Right lobe of liver (tissue), 6 donors: ENCODE measurements at places on chromosomes 2 and 18. TPM values are rescaled to one million over a fixed set of nuclear protein-coding genes. Genes with fewer than 3 reads are reported as not detected.

- no peak overlapping the region for H3K4me3 ChIP-seq
- no peaks in the 10 kb centered on the region for H3K36me3 ChIP-seq
- DNase-seq, result no peak
- H3K4me1 ChIP-seq, result peaks cover 4% of the 10 kb centered on the region
- H3K27ac ChIP-seq, result no peak overlapping the region
Measured at GRCh38 chr2:149595056-149595963, 7.7 kb upstream of the MMADHC start.

DNA sequence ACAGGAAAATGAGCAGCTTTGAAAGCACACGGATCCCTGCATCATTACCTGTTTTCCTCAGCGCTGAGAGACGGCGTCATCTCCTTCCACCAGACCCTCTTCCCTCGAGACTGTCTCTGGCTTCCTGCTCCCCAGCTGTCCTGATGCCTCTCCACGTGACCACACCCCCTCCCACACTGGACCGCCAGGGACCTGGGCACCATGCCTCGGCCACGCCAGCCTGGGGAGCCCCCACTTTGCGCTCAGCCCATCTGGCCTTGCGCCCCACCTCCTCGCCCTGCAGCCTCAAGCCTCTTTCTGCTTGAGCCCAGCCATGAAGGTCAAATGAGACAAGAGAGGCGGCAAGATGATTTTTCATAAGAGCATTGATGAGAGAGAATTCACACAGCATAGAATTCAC, 66.0 kb upstream of the ACKR3 start:
- H3K27me3 ChIP-seq, result no peaks in the 10 kb centered on the region
- H3K27ac ChIP-seq, result no peak overlapping the region
- no peaks in the 10 kb centered on the region for H3K4me1 ChIP-seq
- no peak for DNase-seq
- no peak overlapping the region for H3K4me3 ChIP-seq

DNA sequence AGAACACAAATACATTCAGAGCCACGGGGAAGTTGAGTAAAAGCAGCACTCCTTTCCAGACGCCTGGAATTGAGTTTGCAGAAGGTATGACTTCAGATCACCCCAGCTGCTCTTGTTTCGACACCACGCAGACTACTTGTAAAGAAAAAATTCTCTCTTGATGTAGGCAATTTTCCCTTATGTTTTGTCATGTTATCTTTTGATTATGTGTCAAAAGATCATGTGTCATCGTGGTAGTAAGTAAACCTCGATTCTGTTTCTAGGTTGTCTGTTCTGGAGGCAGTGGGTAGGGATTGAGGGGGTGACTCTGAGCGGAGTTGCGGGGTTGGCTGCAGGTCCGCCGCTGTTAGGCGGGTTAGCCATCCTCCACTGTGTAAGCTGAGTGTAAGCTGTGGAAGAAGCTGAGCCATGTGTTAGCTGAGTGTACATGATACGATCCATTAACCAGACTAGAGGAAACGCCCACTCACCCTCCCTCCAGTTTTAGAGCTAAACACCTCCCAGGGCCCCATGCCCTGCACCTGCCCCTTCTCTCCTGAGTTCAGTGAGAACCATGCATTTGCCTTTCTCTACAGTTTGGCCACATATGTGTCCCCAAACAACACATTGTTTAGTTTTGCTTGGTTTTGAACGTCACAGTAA, 181.8 kb downstream of the SNTG2 start:
- no peak overlapping the region for H3K4me3 ChIP-seq
- H3K36me3 ChIP-seq, result no peaks in the 10 kb centered on the region
- H3K27ac ChIP-seq, result no peak overlapping the region
- H3K4me1 ChIP-seq, result no peaks in the 10 kb centered on the region
- no peak for DNase-seq
- H3K27me3 ChIP-seq, result no peaks in the 10 kb centered on the region

GRCh38 chr2:160602073-160602472, 108.5 kb upstream of the RBMS1 start:
- H3K4me3 ChIP-seq, result no peak overlapping the region
- H3K27ac ChIP-seq, result no peak overlapping the region
- no peaks in the 10 kb centered on the region for H3K36me3 ChIP-seq
- no peak for DNase-seq
- H3K27me3 ChIP-seq, result no peaks in the 10 kb centered on the region
- no peaks in the 10 kb centered on the region for H3K4me1 ChIP-seq

- DNase-seq, result no peak
- H3K27me3 ChIP-seq, result no peaks in the 10 kb centered on the region
- H3K27ac ChIP-seq, result no peak overlapping the region
- no peaks in the 10 kb centered on the region for H3K4me1 ChIP-seq
- H3K36me3 ChIP-seq, result no peaks in the 10 kb centered on the region
Measured at GRCh38 chr2:105756435-105756834, 11.7 kb downstream of the NCK2 start.

DNA sequence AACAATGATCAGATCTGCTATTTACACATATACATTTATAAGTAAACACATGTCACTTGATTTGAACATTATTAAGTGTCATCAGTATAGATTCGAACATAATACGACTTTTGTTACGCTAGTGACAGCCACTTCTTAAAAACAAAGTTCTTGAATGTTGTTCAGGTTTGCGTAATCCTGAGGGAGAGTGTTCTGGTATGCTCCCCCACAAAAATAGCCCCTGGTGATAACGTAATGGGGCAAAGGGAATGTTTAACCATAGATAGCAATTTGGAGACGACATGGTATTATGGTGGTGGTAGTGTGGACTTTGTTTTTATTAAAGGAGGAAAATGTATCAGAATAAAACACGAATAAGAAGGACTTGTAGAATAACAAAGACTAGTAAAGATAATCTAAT, 90.6 kb downstream of the PLEKHM3 start:
- H3K27me3 ChIP-seq, result no peaks in the 10 kb centered on the region
- H3K4me3 ChIP-seq, result no peak overlapping the region
- no peaks in the 10 kb centered on the region for H3K4me1 ChIP-seq
- H3K36me3 ChIP-seq, result no peaks in the 10 kb centered on the region
- DNase-seq, result no peak

DNA sequence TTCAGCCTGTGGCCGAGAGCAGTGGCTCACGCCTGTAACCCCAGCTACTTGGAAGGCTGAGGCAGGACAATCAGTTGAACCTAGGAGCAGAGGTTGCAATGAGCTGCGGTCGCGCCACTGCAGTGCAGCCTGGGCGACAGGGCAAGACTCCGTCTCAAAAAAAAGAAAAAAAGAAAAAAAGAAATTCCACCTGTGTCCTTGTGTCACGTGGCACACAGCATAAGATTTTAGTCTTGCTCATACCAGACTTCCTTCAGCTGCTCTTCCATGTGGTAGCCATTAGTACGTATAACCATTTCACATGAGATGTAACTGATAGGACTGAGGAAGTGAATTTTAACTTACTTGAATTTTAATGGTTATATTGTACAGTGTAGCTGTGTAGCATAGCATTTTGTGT, 4.0 kb downstream of the NOP58 start:
- no peak for DNase-seq
- no peak overlapping the region for H3K27ac ChIP-seq
- no peaks in the 10 kb centered on the region for H3K27me3 ChIP-seq

The VAMP5 gene
- 49.8 TPM for total RNA-seq

The DAW1 gene
- not detected for total RNA-seq

The POTEC gene
- not detected for total RNA-seq

The RFTN2 gene
- 1.1 TPM for total RNA-seq
